Spleen (tissue), 13 donors: ENCODE measurements at places on chromosomes 16 and 17. TPM values are rescaled to one million over a fixed set of nuclear protein-coding genes. Genes with fewer than 3 reads are reported as not detected.

- H3K27me3 ChIP-seq: peaks cover 34% of the 10 kb centered on the region
- peaks cover 18% of the 10 kb centered on the region for H3K4me1 ChIP-seq
- peak within 1 kb of the TSS; percentile 27 for H3K4me3 ChIP-seq
- no peaks in the 10 kb centered on the region for H3K36me3 ChIP-seq
These were observed at the start of gene MARVELD3 for GRCh38 chr16:71626018-71626857. MARVELD3 (plus strand) TSS chr16:71626184; CDS start chr16:71626230, 46 bp downstream.

- no peaks in the 10 kb centered on the region for H3K27me3 ChIP-seq
- H3K4me1 ChIP-seq: no peaks in the 10 kb centered on the region
- no peak overlapping the region for H3K4me3 ChIP-seq
- H3K36me3 ChIP-seq: no peaks in the 10 kb centered on the region
These were observed 51.8 kb downstream of the CA10 start for GRCh38 chr17:52106638-52107261.

DNA sequence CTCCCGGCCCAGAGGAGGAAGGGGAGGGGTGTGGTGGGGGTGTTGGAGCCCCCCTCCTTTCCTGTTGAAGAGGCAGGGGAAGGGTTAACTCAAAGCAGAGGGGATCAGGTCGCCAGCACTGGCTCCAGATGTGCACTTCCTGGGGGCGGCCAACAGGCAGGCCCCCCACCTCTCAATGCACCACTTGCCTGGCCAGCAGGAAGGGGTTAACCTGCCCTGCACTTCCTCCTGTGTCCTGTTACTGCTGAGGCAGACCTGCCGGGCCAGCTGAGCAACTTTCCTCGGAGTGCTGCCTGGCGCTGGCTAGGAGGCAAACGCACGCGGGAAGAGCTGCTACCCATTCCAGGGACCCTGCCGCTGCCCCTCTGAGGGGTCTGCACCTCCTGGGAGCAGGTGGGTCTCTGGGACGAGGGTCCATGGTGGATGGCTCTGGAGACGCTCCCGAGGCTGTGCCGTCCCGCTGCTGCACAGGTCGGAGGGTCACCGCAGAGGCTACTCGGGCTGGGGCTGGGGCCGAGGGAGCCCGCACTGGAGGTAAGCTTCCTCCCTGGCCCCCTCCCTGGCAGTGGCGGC lies at the start of gene EPN3:
TSS of gene EPN3 (plus strand) at position 284 of the 573 bp plus-strand sequence. CDS start 3,822 bp downstream, outside the sequence.
- H3K4me1 ChIP-seq: peaks cover 28% of the 10 kb centered on the region
- DNase-seq: no peak
- no peaks in the 10 kb centered on the region for H3K36me3 ChIP-seq

DNA sequence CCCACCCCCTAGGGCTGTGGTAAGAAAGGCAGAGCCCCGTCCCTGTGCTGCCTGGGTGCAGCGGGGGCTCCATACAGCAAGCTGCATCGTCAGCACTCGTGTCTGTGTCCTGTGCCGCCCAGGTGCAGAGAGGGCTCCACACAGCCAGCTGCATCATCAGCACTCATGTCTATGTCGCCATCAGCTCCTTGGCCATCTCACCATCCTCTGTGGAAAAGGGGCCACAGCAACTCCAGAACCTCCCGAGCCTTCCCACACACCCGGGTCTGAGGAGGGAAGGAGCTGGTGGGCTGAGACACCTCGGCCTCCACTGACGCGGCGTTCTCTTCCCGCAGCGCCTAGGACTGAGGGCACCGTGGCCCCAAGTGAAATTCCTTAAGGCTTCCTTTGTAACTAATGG lies 72.9 kb upstream of the CHMP6 start:
- H3K36me3 ChIP-seq: peaks cover 92% of the 10 kb centered on the region
- no peak overlapping the region for H3K27ac ChIP-seq

DNA sequence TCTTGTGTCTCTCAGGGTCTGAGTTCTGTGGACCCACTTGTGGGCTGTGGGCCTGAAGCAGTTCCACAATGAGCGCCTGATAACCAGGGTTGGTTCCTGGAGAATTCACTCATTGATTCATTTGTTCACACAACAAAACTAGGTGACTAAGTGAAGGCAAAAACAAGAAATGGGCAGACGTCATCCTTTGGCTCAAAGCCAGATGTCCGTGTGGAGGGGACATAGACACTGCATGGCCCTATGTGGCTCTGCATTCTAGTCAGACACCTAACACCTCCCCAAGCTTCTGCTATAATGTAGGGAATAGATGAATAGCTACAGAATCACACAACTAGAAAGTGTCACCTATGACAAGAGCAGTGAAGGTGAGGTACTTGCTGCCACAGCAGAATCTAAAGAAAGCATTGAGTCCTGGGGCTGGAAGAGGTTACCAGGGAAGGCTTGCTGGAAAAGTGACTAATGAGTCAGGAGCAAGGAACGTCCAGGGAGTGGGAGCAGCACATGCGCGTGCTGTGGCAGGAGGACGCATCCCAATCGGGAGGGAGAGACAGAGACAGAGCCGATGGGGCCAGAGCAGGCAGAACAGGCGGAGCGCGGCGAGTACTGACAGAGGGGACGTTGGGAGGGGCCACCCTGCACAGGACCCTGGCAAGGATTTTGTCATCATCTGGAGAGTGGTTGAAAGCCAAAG lies 58.9 kb downstream of the CES1 start:
- H3K4me1 ChIP-seq: no peaks in the 10 kb centered on the region
- H3K27me3 ChIP-seq: no peaks in the 10 kb centered on the region
- no peak for DNase-seq
- no peak overlapping the region for H3K4me3 ChIP-seq
- H3K36me3 ChIP-seq: no peaks in the 10 kb centered on the region

GRCh38 chr16:66996983-66997358 lies 8.6 kb downstream of the CES4A start:
- H3K4me3 ChIP-seq: no peak overlapping the region
- no peak for DNase-seq
- no peaks in the 10 kb centered on the region for H3K27me3 ChIP-seq
- H3K36me3 ChIP-seq: no peaks in the 10 kb centered on the region
- H3K4me1 ChIP-seq: peaks cover 9% of the 10 kb centered on the region

GRCh38 chr16:17723531-17724134 lies 252.9 kb upstream of the XYLT1 start:
- H3K27me3 ChIP-seq: no peaks in the 10 kb centered on the region
- DNase-seq: no peak
- H3K36me3 ChIP-seq: no peaks in the 10 kb centered on the region
- no peak overlapping the region for H3K4me3 ChIP-seq
- no peak overlapping the region for H3K27ac ChIP-seq

- DNase-seq: no peak
- H3K27me3 ChIP-seq: peaks cover 42% of the 10 kb centered on the region
- no peak overlapping the region for H3K4me3 ChIP-seq
These were observed 1.7 kb downstream of the MYOCD start for GRCh38 chr17:12667299-12667958.

- peaks cover 6% of the 10 kb centered on the region for H3K4me1 ChIP-seq
- H3K27me3 ChIP-seq: no peaks in the 10 kb centered on the region
- H3K36me3 ChIP-seq: no peaks in the 10 kb centered on the region
These were observed 17.0 kb upstream of the ABCA8 start for GRCh38 chr17:68972119-68972704.

GRCh38 chr17:75864448-75864871 lies 9.3 kb upstream of the WBP2 start:
- H3K4me3 ChIP-seq: no peak overlapping the region
- H3K27ac ChIP-seq: peak overlapping the region; percentile 77
- peak; percentile 76 for DNase-seq
- H3K4me1 ChIP-seq: peaks cover 17% of the 10 kb centered on the region

GRCh38 chr17:59558953-59559352 lies 6.5 kb upstream of the DHX40 start:
- H3K4me3 ChIP-seq: no peak overlapping the region
- H3K4me1 ChIP-seq: no peaks in the 10 kb centered on the region
- DNase-seq: no peak

GRCh38 chr17:55605705-55606487 lies 94.6 kb upstream of the SMIM36 start:
- H3K27ac ChIP-seq: no peak overlapping the region
- H3K4me1 ChIP-seq: no peaks in the 10 kb centered on the region
- no peak for DNase-seq
- H3K4me3 ChIP-seq: no peak overlapping the region

- H3K4me3 ChIP-seq: peak overlapping the region; percentile 46
- DNase-seq: peak; percentile 82
- no peaks in the 10 kb centered on the region for H3K36me3 ChIP-seq
- H3K27ac ChIP-seq: no peak overlapping the region
- no peaks in the 10 kb centered on the region for H3K27me3 ChIP-seq
These were observed 3.3 kb downstream of the TSPOAP1 start for GRCh38 chr17:58325289-58325726.

DNA sequence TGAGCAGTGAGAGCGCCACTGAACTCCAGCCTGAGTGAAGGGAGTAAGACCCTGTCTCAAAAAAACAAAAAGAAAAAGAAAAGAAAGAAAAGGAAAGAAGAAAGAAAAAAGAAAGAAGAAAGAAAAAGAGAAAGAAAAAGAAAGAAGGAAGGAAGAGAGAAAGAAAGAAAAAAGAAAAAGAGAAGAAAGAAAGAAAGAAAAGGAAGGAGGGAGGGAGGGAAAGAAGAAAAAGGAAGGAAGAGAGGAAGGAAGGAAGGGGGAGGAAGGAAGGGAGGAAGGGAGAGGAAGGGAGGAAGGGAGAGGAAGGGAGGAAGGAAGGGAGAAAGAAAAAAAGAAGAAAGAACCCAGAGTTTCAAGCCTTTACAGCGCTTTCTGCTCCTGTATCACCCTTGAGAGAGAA lies 19.1 kb downstream of the GINS3 start:
- DNase-seq: no peak
- no peaks in the 10 kb centered on the region for H3K36me3 ChIP-seq
- no peaks in the 10 kb centered on the region for H3K27me3 ChIP-seq
- no peak overlapping the region for H3K4me3 ChIP-seq
- H3K4me1 ChIP-seq: no peaks in the 10 kb centered on the region

- H3K27me3 ChIP-seq: no peaks in the 10 kb centered on the region
- DNase-seq: no peak
- H3K4me1 ChIP-seq: no peaks in the 10 kb centered on the region
- H3K27ac ChIP-seq: no peak overlapping the region
- H3K4me3 ChIP-seq: no peak overlapping the region
These were observed 817.6 kb upstream of the CDH8 start for GRCh38 chr16:62853887-62854286.

- H3K36me3 ChIP-seq: no peaks in the 10 kb centered on the region
- H3K27me3 ChIP-seq: peaks cover 4% of the 10 kb centered on the region
- H3K27ac ChIP-seq: no peak overlapping the region
- H3K4me3 ChIP-seq: no peak overlapping the region
- DNase-seq: peak; percentile 48
- no peaks in the 10 kb centered on the region for H3K4me1 ChIP-seq
These were observed 2.5 kb upstream of the TPSAB1 start for GRCh38 chr16:1237990-1238389.

- no peak overlapping the region for H3K4me3 ChIP-seq
- no peak overlapping the region for H3K27ac ChIP-seq
- no peaks in the 10 kb centered on the region for H3K27me3 ChIP-seq
- H3K4me1 ChIP-seq: peaks cover 10% of the 10 kb centered on the region
- peaks cover 92% of the 10 kb centered on the region for H3K36me3 ChIP-seq
These were observed 6.1 kb downstream of the HIRIP3 start for GRCh38 chr16:29989111-29989858.

DNA sequence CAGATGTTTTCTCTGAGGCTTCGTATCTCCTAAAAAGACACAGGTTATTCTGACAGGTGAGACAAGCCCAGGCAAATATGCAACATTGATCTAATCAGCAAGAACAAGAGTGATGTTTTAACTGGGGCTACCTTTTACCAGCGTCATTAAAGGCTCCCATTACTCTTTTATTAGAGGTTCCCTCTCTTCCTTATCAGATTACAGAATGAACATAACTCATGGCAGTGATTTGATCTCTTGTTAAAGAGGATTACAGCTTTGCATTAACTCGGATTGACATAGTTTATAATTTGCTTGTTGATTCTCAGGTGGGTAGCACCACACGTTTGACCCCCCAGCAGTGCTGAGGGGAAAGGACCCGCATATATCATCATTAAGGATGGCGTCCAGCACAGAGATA lies 90.5 kb downstream of the AATF start:
- H3K4me1 ChIP-seq: no peaks in the 10 kb centered on the region
- H3K4me3 ChIP-seq: no peak overlapping the region
- peaks cover 73% of the 10 kb centered on the region for H3K36me3 ChIP-seq

CCL14 gene
- total RNA-seq: 387 TPM

ABCA6 gene
- total RNA-seq: 5.5 TPM

CD68 gene
- 271 TPM for total RNA-seq

KRT36 gene
- 0.36 TPM for total RNA-seq

KRTAP2-1 gene
- not detected for total RNA-seq

TBC1D3H gene
- total RNA-seq: not detected

KRTAP4-9 gene
- not detected for total RNA-seq

CPHXL gene
- not detected for total RNA-seq
